ENCODE measurements at places on chromosomes 16 and 17.

DNA sequence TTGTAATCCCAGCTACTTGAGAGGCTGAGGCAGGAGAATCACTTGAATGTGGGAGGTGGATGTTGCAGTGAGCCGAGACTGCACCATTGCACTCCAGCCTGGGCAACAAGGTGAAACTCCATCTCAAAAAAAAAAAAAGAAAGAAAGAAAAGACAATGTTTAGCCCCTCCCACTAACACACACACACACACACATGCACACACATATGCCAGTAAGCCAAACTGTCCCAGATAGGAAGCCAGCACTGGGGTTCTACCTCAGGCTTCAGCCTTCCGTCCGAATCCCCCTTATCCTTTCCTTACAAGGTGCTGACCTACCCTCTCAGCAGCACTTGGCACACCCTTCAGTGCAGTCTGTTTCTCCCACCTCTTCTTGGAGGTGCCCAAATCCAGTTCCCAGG lies 8.7 kb upstream of the KCNH6 start:
- no peak for DNase-seq

- no peak for DNase-seq
Observed at GRCh38 chr16:21710938-21711337, 47.2 kb downstream of the OTOA start.

DNA sequence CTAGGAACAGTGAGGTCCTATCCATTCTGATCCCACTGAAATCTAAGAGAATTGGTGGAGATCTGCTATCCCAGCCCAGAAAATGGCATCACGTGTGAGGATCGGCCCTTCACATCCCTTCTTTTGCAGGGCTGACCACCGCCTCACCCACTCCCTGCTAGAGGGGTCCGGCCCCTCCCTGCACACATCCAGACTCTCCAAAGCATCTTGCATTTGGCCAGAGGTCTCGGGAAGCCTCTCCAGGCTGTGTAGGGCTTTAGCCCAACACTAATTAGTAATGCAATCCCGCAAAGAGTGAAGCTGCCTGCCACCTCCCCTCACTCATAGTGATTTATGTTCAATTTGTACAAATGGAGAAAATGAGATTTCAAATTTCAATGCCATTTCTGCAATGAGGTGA lies 434.4 kb upstream of the ZFHX3 start:
- DNase-seq = no peak

- no peak for DNase-seq
Observed at GRCh38 chr17:2177235-2177811, 122.4 kb downstream of the HIC1 start.

DNA sequence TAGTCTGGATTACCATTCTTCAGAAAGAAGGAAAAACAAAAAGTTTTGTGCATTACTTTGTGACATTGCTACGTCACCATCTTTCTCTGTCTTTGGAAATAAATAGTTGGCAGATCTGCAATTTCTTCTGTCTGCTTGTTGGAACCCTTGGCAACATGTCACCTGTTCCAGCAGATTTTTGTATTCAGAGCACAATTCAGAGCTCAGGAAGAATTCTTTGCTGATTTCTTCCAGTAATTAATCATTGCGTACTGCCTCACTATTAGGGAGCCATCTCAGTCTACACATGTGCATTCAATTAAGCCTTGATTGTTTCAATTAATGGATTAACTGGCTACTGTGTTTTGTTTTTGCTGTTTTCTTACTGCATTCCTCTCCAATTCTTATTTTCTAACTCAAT lies 467.2 kb downstream of the CDH8 start:
- DNase-seq = no peak

- no peak for DNase-seq
Observed at GRCh38 chr16:88616320-88616719, 22.1 kb upstream of the IL17C start.

DNA sequence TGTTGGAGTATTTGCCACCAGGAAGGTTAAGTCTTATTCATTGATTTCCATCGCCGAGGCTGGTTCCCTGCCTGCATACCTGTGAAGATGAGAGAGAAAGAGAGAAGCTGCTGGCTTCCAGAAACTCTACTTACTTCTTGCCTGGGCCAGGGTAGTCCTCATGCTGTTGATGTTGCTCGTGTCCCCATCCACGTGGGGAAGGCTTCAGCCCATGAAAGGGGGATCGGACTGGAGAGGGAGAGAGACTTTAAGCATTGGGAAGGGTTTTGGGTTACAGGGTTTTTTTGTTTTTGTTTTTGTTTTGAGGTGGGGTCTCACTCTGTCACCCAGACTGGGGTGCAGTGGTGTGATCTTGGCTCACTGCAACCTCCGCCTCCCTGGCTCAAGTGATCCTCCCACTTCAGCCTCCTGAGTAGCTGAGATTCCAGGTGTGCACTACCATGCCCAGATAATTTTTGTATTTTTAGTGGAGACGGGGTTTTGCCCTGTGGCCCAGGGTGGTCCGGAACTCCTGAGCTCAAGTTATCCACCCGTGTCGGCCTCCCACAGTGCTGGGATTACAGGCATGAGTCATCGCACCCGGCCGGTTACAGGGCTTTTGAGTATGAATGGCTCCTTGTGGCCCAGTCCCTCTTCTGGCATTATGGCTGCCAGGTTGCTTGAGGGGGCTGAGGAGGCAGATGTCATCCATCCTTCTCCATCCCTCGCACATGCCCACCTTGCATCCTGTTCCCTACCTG lies 26.6 kb downstream of the ITGB3 start:
- no peak for DNase-seq

GRCh38 chr16:75234856-75235696 lies 16.3 kb downstream of the CTRB1 start:
- DNase-seq = no peak

- peak; percentile 30 for DNase-seq
Observed at GRCh38 chr17:29585080-29585751, 4.2 kb downstream of the GIT1 start.

DNA sequence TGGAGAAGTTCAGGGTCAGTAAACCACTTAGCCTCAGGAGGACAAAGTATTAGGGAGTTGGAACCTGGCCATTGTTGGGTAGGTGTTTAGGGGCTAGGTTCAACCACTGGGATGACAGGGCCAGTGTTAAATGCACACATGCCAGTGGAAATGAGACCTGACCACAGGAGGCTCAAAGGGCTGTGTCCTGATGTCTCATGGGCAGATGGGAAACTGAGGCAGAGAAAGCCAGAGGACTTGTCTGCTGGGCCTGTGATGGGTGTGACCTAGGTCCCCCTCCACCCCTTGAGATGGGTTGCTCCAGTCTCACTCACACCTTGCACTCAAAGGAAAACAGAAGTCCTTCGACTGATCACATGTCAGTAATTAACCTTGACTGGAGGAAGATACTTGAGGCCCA lies 16.0 kb downstream of the CPNE2 start:
- no peak for DNase-seq

GRCh38 chr17:5413682-5414081 lies 5.8 kb downstream of the NUP88 start:
- DNase-seq = no peak

GRCh38 chr16:29729116-29729521 lies 16.7 kb downstream of the C16orf54 start:
- DNase-seq = no peak

GRCh38 chr16:69932228-69932627 lies 18.9 kb upstream of the CLEC18A start:
- no peak for DNase-seq

- peak; percentile 31 for DNase-seq
Observed at GRCh38 chr17:60305141-60305540, 86.8 kb downstream of the USP32 start.

- DNase-seq = no peak
Observed at GRCh38 chr16:102060-102855, 24.2 kb downstream of the MPG start.

DNA sequence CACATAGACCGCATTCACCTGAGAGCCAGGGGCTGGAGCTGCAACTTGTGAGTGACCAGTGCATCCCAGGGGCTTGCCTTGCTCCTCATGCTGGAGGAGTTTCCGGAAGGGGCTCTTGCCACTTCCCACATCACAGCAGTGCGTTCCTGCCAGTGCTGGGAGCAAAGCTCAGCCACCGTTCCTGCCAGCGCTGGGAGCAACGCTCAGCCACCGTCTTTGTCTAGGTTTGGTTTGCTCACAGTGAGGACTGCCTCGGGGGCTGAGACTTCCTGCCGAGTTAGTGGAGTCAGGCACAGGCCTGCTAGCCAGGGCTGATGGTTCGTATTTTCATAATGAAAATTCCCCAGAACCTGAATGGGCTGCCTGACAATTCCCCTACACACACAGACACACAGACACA lies 5.4 kb upstream of the CHRNE start:
- DNase-seq = no peak

DNA sequence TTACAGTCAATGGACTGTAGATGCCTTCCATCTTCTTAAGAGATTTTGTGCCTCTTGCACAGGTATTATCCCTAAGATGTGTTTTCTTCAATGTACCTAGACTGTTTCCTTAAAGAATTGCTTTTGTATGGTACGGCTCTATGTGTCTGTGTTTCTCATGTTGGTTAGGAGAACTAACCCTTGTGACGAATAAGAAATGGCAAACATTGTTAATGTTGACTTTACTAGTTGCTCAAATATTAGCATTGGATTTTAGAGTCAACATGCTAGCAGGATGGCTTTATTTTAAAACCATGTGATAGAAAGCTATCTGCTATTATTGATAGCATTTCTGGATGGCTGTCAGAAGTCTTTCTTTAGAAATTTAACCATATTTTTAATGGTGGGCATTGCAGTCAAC lies 34.5 kb downstream of the WWOX start:
- no peak for DNase-seq

DNA sequence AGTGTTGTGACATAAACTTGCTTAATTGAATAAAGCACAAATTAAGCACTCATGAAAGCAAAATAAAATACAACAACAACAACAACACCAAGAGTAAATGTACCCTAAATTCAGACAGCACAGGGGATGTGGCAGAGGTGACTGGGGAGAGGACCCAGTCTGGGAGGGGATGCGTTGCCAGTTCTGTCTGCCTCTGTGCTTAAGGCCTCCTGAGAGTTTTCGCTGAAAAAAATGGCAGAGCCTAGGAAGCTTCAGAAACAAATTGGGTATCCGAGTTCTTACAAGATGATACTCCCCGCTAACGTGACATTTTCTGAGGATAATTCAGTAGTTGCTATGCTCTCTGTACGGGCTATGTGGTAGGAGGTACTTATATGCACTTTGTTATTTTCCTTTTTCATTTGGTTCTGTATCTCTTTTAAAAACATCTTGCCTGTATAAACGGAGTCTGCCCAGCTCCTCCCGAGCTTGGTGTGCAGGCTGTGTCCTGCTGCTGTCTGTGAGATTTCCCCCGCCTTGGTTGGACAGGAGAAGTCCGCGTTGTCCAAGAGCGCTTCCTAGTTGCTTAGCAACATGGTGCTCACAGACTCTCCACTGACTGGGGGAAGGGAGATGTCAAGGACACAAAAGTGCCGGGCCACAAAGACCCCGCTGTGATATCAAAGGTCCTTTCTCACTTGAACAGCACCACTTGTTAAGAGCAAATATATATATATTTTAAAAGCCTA lies 134.2 kb upstream of the CPHXL start:
- no peak for DNase-seq

- no peak for DNase-seq
Observed at GRCh38 chr17:60645918-60646523, 31.6 kb upstream of the BCAS3 start.

DNA sequence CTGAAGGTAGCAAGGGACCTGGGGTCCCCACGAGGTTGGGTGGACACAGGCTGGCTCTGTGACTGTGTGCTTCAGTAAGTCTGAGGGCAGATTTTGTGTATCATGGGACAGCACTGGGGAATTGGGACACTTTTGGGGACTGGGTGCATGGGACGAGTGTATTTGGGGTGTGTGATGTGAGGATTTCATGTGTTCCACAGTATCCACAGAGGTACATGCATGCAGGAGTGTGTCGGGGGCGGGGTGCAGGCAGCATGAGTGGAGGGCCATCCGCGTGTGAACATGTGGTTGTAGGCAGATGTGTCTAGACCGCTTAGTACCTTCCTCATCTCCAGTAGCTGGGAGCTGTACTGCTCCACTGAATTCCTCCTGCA lies 1.1 kb upstream of the DLX3 start:
- no peak for DNase-seq

DNA sequence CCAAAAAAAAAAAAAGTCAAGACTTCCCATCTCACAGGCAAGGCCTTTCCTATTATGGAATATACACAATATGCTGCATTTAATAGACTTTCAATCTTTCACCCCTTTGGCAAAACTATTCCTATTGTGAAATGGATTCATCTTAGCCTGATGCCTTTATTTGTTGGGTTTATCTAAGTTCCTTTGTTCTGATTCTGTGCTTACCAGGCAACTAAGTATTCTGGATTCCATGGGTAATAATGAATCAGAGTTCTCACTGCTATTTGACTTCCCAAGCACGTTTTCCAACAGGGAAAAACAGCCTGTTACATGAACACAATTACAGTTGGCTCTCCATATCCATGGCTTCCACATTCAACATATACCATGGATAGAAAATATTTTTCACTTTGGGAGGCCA lies 135.5 kb downstream of the MYO1D start:
- no peak for DNase-seq

GRCh38 chr16:7493133-7493532 lies 160.5 kb downstream of the RBFOX1 start:
- DNase-seq = no peak

DNA sequence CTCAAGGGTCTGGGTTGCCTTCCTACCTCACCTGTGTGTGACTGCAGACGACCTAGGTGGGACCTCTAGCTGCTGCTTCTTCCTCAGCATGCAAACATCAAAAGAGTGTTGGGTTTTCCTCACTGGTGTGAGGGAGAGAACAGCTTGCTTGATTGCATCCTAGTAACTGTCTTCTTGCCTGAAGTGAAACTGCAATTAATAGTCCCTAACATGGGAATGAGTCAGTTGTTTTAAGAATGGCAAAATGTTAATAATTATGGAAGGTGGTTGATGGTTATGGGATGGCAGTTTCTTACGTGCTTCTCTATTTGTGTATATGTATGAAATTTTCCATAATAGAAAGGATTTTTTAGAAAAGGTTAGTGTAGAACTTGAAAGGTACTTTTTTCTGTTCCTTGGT lies 5.9 kb downstream of the POLR2C start:
- no peak for DNase-seq

DNA sequence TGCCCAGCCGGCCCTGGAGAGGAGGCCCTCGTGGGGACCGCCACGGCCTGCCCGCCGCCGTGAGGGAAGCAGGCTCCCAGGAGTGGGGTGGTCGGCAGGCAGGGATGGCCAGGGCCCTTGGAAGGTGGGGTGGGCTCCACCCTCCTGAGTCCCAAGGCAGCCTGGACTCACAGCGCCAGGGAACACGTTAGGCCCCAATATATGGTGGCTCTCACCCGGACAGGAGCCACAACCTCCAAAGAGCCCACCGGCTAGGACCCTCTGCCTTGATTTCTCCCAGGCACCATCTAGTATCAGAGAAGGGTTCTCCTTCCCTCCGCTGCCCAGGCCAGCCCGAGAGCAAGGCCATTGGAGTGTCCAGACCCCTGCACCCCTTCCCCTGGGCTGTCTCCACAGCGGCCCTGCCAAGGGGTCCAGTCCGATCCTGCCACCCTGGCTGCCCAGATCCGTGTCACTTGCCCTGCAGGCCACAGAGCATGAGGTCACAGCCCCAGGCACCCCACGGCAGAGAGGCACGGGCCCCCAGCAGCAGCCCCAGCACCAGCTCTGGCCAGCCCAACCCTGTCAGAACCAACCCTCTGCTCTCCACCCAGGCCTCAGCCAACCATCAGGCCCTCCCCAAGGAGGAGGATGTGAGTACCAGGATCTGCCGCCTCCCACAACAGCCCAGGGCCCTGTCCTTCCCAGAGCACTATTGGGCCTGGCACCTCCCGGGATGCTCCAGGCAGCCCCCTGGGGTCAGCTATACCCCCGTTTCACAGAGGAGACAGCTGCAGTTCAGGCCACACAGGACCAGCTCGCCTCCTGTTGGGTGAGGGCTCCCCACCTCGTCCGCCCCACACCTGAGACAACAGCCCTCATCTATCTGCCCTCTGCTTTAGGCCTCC lies 1.1 kb upstream of the AXIN1 start:
- no peak for DNase-seq

- peak; percentile 33 for DNase-seq
Observed at GRCh38 chr16:19375561-19376158, 42.0 kb upstream of the TMC5 start.
